NCI-H524 (cell line): ENCODE measurements at places on chromosomes 3 and 15.

- no peak for DNase-seq
Measured at GRCh38 chr3:111981457-111981763, 2.6 kb downstream of the ABHD10 start.

DNA sequence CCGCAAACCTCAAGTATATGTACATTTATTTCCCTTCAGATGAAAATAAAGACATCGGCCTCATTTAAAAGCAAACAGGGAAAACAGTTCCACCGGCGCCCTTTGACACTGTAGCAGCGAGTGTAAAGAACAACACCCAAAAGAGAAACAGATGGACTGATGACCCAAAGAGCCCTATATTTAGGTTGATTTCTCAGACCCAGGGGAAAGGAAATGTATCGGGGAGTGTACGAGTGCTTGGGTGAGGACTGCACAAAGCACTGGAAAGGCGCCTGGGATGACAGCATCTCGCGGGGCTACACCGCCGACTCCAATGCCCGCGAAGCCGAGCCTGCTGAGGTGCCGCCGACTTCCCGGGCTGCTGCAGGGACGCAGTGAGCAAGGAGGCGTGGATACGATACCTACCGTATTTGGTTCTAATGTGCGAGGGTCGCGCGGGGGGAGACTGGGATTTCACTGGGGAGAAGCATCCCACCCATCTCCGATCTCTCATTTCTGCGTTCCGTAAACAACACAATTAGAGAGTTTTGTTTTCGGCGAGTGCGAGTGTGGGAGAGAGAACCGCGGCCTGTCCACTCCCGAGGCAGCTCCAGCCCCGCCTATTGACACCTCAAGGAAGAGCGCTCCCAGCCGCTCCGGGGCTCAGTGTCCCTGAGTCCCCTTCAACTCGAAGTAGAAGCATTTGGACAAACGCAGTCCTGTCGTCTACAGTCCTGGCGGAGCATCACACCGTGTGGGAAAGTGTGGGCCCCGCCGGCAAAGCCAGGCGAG, 2.0 kb downstream of the MECOM start:
- DNase-seq = peak; percentile 91

DNA sequence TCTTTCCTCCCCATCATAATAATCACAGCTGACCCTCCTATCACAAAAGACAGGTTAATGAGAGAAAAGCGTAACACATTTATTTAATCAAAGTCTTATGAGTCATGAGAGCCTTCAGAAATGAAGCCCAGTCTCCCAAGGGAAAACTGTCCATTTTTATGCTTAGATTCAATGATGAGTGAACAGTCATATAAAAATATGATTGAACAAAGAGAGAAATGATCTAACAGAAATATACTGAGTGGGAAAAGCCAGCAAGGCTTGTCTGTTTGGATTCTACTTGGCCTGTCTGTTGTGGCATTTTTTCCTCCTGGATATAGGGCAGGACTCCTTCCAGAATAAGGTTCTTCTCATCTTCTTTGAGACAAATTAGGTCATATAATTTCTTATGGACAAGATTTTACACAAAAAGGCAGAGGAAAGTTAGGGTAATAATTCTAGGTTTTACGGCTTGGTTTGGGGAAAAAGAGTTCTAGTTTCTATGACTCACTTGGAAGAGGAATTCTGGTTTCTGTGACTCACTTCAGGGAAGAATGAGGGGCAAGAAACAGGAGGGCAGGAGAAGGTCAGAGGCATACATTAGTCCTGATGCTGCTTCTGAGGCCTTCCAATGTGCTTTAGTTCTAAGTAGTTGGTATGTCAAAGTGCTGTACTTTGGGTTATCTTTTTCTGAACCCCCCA, 534.2 kb downstream of the ZIC1 start:
- no peak for DNase-seq

DNA sequence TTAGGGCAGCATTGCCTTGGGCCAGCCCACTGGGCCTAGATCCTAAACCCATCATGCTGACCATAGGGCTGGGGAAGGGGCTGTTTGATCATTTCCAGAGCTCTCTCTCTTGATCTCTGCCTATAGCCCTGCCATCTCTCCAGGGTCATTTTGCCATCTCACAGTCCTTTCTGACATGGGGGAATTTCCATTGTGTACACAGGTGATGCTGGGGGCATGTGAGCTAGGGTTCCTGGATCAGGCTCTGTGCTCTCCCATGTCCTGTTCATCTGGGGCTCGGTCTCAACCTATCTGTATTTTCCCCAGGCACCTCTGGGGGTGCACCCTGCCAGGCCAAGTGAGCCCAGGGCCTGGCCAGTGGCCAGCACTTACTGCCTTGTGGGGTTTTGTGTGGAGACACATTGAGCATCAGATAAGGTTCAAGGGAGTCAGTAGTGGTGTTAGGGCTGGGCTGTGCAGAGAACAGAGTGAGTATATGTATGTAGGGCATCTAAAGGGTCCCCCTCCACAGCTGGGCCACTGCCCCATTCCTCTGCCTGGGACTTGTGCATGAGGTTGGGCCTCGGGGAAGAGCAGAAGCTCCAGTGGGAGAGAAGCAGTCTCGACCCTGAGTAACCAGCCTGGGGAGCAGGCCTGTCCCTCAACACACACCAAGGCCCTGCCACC, 25.7 kb upstream of the APEH start:
- no peak for DNase-seq

- no peak for DNase-seq
Measured at GRCh38 chr3:158953131-158953530, 151.3 kb downstream of the MFSD1 start.

- DNase-seq = peak; percentile 90
Measured at GRCh38 chr15:83919978-83920510, 266.1 kb downstream of the ADAMTSL3 start.

- no peak for DNase-seq
Measured at GRCh38 chr3:159866201-159866746, 122.4 kb upstream of the IL12A start.
